Activated T-cell treated with anti-CD3 and anti-CD28 coated beads for 4 hours (primary cell): ENCODE measurements at places on chromosomes 3 and 15.

DNA sequence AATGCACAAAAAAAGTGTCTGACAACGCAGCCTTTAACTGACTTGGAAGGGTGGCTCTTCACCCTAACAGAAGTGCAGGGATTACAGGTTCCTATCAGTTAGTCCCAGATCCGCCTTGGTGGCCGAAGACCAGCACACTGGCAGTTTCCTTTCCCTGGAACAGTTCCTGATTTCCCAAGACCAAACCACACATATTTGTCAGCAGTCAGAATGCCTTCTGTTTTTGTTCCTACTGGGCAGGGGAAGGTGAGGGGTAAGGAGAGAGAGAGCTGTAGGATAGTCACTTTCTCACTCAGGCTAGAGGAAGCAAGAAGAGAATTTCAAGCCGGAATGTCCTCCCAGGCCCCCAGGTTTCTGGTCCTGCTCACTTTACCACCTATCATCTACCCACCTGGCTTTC is 9.2 kb downstream of the CXCR6 start:
- no peak for DNase-seq

- no peak for DNase-seq
These were observed 48.4 kb downstream of the MLH1 start for GRCh38 chr3:37041546-37042195.

- no peak for DNase-seq
These were observed 25.3 kb downstream of the FOXL2 start for GRCh38 chr3:138921316-138922292.

DNA sequence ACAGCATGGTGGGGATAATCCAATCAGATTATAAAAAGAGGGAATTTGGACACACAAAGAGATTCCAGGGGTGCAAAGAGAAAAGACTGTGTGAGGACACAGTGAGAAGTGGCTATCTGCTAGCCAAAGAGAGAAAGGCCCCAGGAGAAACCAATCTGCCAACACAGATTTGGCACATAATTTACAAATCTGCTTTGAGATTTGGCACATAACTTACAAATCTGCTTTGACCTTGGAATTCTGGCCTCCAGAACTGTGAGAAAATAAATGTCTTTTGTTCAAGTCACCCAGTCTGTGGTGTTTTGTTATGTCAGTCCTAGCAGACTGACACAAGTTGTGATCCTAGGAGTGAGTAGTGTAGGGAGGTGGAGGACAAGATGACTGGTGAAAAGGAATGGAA is 3.5 kb upstream of the TM4SF18 start:
- no peak for DNase-seq

GRCh38 chr3:192444791-192445106 is 282.6 kb downstream of the FGF12 start:
- DNase-seq: no peak

DNA sequence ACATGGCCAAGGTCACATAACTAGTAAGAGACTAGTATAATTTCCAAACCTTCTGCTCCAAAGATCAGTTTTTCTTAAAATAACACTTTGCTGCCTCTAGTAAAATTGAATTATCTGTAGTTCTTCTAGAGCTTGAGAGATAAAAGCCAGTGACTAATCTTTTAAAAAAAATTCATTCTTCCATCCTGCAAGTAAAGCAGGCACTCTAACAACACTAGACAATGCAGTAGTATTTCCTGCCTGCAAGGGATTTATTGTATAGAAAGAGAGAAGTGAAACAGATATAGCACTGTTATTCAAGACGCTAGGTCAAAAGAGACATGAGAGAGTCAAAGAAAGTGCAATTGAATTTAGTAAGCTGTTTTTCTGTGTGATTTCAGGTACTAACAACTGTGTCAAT is 159.5 kb upstream of the TBC1D5 start:
- DNase-seq: no peak

DNA sequence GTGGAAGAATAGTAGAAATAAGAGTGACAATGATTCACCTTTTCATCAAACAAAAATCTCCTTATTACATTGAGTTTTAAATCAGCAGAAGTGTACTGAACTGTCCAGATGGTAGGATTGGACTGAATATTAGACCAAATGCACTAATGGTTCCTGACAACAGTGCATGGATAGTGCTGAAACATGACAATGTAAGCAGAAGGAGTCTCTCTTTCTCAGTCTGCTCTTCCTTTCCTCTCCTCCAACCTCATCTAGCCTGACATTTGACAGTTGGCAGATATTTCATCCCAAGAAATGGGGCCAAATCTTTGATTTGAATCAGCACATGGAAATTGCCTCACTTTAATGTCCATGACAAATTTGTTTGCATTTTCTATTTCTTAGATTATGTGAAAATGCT is 225.1 kb upstream of the PLSCR5 start:
- DNase-seq: no peak

DNA sequence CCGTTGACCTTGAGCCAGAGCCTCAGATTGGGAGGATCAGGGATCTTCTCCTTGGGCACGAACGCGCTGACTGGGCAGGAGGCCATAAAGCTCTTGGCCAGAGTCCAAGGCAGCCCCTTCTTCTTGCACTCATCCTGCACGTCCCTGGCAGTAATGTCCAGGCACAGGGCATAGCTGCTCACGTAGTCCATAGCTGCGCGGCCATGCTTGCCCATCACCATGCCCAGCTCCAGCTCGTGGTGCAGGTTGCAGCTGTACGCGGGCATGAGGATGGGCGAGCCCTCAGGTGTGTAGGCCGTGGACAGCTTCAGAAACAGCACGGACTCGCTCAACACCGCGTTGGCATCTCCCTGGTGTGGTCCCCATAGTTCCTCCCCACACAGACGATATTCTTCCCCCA is 17.9 kb upstream of the RPLP1 start:
- DNase-seq: no peak

GRCh38 chr15:25775317-25775912 is 87.7 kb downstream of the ATP10A start:
- DNase-seq: no peak

DNA sequence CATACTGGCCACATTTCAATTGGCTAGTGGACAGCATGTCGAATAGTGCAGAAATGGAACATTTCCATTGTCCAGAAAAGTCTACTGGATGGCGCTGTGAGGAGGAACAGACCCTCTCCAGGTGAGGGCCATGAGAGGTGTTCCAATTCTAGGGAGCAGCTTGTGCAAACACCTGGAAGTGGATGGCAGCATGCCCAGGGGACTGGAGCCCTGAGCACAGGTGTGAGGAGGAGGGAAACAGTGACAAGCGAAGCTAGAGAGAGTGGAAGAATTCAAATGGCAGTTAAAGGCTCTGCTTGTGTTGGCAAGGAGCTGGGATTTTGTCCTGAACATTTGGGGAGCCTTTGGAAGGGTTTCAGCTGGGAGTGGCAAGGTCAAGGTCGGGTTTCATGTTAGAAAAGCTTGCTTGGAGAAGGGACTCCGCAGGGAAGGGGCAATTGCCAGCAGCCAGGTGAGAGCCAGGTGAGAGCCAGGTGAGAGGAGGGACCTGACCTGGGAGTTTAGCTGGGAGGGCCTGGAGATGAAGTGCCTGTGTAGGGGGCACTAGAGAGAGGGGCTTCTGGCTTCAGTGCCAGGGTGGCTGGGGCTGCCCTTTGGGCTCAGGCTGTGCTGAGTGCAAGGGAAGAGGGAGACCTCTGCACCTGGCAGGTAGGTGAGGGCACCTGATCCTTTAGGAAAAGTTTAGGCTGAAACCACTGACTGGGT is 93.8 kb downstream of the LINGO1 start:
- no peak for DNase-seq

GRCh38 chr15:63365273-63365680 is 16.4 kb downstream of the CA12 start:
- DNase-seq: no peak

DNA sequence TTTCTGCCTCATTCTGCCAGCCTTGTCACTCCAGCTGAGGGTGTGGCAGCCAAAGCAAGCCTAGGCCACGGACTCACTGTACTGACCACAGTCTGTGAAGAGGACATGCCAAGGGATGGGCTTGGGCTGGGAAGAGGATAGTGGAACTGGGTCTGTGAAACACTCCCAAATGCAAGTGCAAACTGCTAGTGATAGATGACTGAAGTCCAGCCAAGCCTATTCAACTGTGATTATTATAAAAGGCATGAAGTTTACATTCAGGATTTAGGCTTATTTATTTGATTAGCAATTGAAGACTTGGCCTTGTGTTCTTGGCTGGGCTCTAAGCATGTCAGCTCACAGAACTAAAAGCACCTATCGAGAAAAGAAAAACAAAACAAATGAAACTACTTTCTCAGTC is 84.9 kb upstream of the UBE2E1 start:
- DNase-seq: no peak

DNA sequence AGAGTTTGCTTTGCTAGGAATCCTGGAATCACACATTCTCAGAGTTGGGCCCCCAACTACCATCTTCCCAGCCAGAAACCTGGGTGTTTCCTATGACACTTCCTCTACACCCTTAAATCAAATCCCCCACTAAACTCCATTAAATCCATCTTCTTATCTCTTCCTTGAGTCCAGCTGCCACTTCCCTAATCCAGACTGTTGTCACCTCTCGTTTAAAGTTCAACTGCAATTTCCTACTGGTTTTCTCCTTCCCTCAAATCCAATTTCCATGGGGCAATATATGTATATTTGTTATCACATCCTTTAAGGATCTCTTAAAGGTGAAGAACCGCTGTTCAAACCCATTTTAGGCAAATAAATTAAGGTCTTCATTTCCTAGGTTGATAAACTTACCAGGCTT is 73.6 kb upstream of the SNTN start:
- no peak for DNase-seq

GRCh38 chr3:72529081-72529480 is 319.2 kb downstream of the SHQ1 start:
- no peak for DNase-seq

GRCh38 chr15:78263351-78263781 is 996 bp upstream of the DNAJA4 start:
- DNase-seq: no peak

DNA sequence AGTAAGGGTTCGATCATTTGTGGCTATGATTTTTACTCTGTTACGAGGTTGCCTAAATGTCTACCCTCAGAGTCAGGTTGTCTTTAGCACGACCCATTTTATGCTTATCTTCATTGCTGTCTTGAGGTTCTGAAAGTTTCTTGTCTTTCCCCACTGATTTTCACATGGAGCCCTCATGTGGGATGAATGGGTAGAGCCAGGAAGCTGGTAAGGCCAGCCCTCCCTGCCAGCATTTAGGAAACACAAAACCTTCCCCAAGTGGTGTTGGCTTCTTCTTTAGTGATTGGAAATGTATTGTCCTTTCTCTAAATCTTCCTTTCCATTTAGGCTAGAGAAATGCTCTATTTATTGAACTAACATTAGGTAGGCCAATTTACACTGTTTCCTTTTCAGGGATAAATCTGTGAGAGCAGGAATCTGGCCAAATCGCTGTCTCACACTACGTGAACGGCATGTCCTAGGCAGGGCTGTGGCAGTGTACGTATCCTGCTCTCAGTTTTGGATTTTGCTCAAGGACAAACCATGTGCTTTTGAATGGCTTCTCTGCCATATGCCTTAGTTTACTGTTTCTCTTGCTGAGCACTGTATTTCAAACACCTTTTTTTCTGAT is 43.7 kb downstream of the MYZAP start:
- no peak for DNase-seq

DNA sequence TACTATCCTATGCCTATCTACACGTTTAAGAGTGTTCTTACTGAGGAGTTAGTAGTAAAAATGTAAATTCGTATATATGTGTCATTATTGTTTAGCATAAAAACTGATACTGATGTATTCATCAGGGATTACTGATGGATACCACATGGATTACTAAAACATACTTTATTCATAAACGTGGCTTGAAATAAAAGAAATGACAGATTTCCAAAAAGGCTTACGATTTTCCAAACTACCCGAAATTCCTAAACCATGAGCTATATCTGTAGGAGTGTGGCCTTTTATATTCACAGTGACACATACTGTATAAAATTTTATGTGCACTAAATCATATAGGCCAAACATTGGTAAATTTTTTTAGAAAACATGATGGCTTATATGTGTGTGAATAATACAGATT is 6.9 kb downstream of the TSC22D2 start:
- no peak for DNase-seq

- no peak for DNase-seq
These were observed 55.7 kb upstream of the PLXND1 start for GRCh38 chr3:129662191-129662608.

GRCh38 chr15:52709187-52709981 is 30.2 kb upstream of the ATOSA start:
- DNase-seq: no peak

DNA sequence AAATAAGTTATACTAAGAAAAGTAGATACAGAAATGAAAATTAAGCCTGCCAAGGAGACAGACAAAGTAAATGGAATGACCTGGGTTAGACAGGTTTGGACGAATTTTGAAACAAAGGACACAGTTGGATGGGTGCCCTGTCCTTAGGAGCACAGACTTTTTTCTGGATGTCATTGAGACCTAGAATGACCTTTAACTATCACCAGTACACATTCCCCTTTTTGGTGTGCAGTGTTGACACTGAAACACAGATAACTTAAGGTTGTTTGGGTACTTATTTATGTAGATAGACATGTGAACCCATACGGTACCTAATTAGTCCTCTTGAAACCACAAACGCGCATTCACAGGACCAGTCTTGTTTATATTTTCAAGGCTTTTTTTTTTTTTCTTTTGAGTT is 86.7 kb downstream of the PPARG start:
- no peak for DNase-seq

DNA sequence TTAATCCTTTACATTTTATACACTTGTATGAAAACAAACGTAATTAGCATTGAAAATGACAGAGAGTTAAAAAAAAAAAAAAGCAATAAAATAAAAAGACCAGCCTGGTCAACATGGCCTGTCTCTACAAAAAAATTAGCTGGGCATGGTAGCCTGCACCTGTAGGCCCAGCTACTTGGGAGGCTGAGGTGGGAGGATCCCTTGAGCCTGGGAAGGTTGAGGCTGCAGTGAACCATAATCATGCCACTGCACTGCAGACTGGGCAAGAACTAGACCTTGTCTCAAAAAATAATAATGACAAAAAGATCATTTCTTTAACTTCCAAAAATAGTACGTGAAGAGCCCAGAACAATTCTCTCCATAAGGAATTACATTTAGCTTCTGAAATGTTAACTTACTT is 1.9 kb downstream of the SSR3 start:
- no peak for DNase-seq

GRCh38 chr15:66763186-66764071 is 61.4 kb downstream of the SMAD6 start:
- no peak for DNase-seq

DNA sequence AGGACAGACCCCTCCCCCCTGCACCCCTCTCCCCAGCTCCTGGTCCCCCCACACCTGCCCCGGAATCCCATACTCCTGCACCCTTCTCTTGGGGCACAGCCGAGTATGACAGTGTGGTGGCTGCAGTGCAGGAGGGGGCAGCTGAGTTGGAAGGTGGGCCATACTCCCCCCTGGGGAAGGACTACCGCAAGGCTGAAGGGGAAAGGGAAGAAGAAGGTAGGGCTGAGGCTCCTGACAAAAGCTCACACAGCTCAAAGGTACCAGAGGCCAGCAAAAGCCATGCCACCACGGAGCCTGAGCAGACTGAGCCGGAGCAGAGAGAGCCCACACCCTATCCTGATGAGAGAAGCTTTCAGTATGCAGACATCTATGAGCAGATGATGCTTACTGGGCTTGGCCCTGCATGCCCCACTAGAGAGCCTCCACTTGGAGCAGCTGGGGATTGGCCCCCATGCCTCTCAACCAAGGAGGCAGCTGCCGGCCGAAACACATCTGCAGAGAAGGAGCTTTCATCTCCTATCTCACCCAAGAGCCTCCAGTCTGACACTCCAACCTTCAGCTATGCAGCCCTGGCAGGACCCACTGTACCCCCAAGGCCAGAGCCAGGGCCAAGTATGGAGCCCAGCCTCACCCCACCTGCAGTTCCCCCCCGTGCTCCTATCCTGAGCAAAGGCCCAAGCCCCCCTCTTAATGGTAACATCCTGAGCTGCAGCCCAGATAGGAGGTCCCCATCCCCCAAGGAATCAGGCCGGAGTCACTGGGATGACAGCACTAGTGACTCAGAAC is 9.8 kb downstream of the MAP1A start:
- no peak for DNase-seq
